ENCODE measurements at places on chromosomes 2 and 18.

- no peak for DNase-seq
Observed at GRCh38 chr2:195489101-195489500, 167.9 kb upstream of the SLC39A10 start.

- DNase-seq: no peak
Observed at GRCh38 chr2:212154477-212154878, 384.1 kb downstream of the ERBB4 start.

GRCh38 chr2:233501198-233502076, 65.1 kb downstream of the USP40 start:
- no peak for DNase-seq

GRCh38 chr18:36389027-36389426, 91.5 kb downstream of the FHOD3 start:
- DNase-seq: no peak

GRCh38 chr2:237549216-237549615, 17.2 kb upstream of the PRLH start:
- no peak for DNase-seq

DNA sequence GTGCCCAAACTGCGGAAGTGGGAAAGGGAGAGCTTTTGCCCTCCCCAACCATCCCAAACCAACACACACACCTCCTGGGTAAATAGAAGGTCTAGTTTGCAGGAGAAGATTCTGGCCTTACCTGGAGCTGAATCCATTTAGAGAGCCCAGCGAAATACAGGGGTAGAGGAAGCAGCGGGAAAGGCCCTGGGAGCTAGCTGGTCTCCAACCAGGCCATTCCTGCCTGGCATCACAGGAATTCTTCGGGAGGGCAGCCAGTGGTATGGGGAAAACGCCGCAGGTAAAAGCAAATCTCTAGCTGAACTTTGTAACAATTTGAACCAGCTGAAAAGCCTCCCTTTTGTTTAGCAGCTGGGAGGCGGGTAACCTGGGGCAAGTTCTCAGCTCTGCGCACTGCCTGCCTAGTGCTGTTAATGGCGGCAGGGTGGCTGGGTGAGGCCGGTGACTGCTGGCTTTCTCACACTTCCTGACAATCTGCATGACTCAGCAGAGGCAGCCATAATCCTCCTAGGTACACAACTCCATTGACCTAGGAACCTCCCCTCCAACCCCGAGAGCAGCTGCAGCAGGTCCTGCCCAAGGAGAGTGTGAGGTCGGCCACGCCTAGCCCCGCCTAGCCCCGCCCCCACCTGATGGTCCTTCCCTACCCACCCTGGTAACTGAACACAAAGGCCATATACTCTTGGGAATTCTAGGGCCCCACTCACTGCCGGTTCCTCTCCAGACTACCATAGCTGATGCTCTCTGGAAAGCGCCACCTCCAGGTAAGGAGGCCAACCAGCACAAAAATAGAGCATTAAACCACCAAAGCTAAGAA, 483.8 kb upstream of the REG3G start:
- DNase-seq: no peak

GRCh38 chr2:118492335-118492734, 355.1 kb downstream of the EN1 start:
- DNase-seq: no peak

DNA sequence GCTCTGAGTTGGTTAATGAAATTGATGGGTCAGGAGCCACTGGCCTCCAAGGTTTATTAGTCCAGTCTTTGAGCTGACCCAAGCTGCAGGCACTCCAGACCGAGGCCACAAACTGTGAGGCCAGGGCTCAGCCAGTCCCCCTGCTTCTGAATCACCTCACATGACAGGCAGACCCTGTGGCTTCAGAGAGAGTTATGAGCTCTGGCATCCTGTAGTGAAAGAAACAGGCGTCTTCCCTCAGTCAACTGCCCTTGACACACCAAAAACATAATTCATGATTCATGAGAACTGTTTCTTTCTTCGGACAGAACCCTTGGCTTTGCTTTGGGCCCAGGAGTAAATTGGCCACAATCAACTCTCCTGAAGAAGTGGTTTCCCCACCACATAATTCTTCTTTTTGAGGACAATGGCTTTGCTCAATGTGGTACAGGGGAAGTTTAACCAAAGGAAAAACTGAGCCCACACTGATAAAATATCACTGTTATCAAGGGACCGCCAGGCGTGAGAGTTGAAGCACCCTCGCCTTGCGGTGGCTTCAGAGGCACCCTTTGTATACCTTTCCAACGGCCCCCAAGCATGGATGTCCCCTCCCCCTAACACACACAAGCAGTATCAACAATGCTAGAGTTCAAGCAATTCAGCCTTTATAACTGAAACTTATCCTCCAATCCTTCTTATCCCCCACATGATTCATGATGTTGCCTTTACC, 226.9 kb downstream of the CYRIA start:
- no peak for DNase-seq

DNA sequence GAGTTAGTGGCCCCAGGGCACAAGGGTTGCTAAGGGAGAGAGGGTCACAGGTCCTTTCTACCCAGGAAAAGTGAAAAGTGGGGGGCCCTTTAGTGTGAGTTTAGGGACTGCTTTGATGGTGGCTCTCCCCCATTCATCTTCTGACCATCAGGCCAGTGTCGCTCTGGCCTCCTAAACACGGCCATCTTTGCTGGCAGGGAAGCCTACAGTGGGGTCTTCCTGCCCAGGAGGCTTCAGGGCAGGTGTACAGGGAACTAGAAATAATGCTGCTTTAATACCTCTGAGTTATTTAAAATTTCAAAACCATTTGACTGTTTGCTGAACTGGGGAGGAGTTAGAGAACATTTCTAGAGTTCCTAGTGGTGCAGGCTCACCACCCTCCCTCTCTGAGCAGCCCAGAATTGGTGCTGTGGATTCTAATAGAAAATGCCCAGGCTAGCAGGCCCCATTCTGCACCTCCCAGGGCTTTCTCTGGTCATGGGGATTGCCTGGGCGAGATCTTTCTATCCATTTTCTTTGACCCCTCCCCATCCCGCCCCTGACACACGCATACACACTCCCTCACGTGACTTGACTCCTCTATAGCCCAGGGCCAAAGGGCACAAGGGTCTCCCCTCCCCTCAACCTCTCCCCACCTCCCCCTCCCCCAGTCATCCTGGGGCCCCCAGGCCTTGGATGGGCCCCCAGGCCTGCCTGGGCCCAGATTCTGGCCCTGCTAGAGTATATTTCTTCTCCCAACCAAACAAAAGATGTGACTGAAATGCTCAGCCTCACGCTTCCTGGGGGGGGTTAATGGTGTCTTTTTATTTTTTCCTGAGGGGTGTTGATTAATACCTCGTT, 3.1 kb downstream of the PKDCC start:
- DNase-seq: no peak

DNA sequence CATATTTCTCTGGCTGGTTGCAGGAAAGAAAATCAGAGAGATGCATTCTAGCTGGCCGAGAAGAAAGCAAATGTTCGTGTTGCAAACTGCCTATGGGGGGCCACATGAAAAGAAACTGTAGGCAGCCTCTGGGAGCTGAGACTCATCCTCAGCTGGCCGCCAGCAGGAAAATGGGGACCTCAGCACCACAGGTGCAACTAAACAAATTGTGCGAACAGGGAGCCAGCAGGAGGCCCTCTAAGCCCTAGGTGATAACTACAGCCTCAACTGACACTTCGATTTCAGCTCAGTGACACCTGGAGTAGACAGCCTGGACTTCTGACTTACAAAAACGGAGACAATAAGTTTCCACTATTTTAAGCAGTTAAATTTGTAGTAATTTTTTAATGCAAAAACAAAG, 107.3 kb downstream of the DTNB start:
- DNase-seq: no peak

DNA sequence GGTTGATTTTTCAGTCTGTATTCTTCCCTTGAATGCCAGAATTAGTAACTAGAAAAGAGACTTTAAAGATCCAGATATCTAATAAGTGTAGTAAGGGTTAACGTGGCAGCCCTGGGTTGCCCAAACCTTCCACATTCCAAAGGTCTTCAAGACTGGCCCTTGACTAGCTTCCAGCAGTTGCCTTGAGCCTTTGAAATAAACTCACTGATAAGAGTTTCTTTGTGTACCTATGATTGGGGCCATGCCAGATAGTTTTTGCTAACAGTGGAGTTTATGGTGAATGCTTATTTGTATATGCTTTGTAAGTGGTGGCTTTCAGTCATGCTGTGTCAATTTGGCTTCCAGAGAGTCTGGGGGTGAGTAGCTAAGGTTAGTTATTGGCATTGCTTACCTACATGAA, 722.3 kb downstream of the RNF144A start:
- DNase-seq: no peak

- DNase-seq: no peak
Observed at GRCh38 chr2:26195040-26195984, 22.4 kb downstream of the GAREM2 start.

- no peak for DNase-seq
Observed at GRCh38 chr2:151976945-151977353, 121.9 kb downstream of the CACNB4 start.

DNA sequence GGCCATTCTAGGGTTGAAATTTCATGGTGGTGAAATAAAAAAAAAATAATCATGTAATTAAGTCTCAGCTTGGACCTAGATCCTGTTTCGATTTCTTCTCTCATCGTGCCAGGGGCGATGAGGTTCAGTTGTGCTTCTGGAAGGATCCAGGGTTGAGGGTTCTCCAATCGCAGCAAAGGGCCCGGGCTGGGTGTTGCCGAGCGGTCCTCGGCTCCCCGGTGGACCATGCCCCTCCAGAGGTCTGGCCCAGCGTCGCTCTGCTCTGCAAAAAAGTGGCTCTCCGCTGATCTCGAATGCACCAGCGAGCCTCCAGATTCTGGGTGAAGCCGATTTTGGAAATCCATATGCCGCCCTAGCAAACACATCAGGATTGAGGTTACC, 39.0 kb downstream of the EN1 start:
- no peak for DNase-seq

- DNase-seq: no peak
Observed at GRCh38 chr2:239498981-239499634, 98.3 kb upstream of the HDAC4 start.

DNA sequence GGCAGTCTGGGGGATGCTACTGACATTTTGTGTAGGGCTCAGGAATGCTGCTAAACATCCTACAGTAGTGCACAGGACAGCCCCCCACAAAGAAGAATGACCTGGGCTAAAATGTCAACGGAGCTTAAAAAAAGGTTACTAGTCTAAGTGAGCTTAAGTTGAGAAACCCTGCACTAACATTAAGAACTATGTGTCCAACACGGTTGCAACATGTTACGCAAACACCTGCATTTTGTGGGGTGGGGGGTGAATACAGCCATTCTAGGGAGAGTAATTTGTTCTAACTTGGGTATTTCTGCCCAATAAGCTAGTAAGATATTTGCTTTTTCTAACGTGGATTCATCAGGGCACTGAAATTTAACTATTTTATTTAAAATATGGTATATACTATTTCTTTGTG, 57.9 kb downstream of the SLC8A1 start:
- DNase-seq: no peak

DNA sequence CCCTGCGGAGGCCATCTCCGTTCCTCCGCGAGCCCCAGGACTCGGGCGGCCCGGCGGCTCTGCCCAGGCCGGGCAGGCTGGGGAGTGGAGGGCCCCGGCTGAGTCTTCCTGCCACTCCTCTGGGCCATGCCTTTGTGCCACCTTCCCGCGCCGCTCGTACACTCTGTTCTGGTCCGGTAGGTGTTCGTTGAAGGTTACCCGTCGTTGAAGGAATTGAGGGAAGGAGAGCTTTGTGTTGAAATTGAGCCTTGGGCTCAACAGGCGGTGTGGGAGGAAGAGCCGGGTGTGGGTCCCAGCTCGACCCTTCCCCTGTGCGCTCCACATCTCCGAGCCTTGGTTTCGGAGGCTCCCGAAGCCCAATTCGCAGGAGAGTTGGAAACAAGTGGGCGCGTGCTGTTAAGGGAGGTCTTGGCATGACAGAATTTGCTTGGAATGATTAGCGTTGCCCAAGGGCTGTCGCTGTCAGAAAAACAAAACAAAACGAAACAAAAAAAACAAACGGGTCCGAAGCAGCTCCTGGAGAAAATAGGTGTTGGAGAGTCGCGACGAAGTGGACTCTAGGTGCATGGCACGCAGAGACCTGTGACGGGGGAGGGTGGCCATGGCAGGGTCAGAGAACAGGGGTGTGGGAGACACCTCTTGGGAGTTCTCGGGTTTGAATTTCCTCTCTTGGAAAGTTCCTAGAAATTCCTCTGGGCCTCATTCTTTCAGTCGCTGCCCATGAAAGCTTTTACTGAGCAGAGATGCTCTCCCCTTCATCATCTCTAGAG, 1.2 kb upstream of the MZT2A start:
- no peak for DNase-seq

GRCh38 chr2:11773111-11773510, 26.7 kb downstream of the LPIN1 start:
- no peak for DNase-seq

GRCh38 chr2:197993363-197993762, 189.0 kb downstream of the PLCL1 start:
- no peak for DNase-seq

DNA sequence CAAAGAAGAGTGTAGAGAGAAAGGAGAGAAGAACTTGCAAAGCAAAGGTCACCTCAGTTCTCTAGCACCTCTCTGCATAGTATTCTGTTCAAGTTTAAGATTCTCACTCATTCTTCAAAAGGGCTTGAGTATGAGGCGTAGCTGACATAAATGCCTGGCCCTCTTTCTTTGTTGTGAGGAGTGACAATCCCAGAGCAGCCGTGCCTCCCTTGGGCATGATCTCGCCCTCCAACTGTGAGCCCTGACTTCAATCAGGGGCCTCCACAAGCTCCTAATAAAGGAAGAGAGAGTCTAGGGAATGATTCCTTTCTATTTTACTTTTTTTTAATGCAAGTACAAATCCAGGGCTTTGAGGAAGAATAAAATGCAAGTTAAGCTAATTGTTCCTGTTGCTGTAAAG, 402.7 kb downstream of the LRP1B start:
- no peak for DNase-seq

- no peak for DNase-seq
Observed at GRCh38 chr2:215895330-215895729, 118.0 kb downstream of the MREG start.

DNA sequence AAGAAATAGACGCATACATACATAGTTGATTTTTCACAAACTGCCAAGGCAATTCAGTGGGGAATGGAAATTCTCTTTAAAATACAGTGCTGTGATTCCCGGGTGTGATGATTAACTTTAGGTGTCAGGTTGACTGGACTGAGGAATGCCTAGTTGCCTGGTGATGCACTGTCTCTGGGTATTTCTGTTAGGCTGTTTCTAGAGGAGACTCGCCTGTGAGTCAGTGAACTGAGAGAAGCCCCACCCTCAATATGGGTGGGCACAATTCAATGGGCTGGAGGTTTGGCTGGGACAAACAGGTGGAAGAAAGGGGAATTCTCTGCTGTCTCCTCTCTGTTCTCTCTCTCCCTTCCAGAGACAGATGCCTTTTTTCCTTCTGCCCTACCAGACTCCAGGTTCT, 187.6 kb downstream of the ARHGAP28 start:
- no peak for DNase-seq

DNA sequence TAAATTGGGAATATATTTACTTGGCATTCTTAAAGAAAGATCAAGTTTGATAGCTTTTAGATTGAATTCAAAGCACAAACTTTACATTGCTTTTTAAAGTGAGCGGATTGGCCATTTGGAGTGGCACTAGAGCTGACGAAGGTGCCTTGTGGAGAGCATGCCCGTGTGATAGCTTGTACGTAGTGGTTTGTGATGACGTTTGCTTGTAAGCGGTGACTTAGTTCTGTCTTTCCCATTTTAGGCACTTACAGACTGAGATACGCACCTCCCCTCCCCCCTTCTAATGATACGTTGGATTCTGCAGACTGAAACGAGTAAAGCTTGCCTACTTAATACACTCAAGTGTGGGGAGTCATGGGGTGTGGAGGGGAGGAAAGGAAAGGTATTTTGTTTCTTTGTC, 53.4 kb downstream of the ZCCHC2 start:
- no peak for DNase-seq
